ENCODE measurements at places on chromosomes 1 and 21.

GRCh38 chr1:228527596-228527995, 40.4 kb downstream of the RNF187 start:
- no peak for DNase-seq

DNA sequence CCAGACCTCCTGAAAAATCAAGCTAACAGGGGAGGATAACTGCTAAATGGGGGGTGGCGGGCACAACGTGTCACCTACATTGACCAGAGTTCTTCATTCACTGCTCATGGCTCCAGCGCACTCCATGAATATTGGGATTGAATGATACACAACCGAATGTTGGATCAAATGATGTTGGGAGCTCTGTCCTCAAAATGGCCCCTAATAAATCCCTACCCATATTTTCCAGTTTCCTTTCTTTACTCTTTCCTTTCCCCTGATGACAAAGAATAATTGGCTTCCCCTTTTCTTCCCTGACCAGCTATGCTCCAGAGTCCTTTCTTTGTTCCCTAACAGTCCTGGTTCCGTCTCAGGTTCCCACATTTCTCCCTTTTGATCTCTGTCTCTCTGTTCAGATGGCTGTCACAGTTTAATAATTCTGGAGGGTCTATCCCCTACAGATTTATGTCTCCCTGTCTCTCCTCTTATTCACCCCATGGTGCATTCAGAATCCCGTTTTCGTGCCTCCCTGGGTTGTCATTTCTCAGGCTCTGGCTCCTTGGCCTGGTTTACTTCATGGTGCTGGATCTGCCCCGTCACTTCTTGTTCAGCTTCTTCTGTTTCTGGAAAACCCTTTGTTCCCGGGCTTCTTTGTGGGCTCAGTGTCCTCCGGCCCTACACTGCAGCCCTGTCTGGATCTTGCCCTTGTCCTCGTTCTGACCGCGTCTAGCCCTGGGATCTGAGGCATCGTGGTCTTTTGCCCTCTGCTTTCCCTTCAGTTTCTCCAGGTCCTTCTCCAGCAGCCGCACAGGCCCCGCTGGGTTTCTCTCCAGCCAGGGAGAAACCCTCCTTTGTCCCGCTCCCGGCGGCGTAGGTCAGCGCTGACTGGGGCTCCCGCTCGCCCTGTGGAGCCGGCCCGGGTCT, 78.3 kb downstream of the NDUFS5 start:
- DNase-seq = peak; percentile 70

DNA sequence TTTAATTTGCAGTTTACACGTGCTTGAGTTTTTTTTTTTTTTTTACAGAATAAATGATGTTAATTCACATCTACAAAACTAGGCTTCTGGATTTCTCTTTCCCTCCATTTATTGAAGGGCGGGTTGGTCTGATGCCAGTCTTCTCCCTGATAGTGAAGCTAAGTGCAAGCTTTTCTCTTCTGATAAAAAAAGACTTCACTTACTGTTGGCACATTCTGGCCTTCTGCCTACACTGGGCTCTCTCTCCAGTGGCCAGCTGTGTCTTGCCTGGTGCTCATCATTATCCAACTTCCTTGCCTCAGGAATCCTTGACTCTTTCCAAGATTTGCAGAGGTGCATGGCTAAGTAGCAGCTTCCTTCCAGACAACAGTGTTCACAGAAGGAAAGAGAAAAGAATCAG, 7.6 kb upstream of the RAP1A start:
- no peak for DNase-seq

- no peak for DNase-seq
Measured at GRCh38 chr1:77370583-77371306, 88.9 kb downstream of the AK5 start.

- no peak for DNase-seq
Measured at GRCh38 chr1:218829097-218829496, 344.6 kb upstream of the LYPLAL1 start.

DNA sequence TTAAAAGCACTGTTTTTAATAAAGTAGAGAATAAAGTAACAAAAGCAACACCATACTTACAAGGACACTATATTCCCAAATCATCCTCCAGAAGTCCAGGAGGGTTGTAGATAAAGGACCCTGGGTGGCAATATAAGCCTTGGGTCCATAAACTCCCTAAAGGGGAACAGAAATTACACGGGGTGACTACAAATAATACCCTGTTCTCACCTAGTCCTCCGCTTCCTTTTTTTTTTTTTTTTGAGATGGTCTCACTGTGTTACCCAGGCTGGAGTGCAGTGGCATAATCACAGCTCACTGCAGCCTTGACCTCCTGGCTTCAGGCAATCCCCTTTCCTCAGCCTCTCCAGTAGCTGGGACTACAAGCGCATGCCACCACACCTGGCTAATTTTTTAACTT, 13.1 kb downstream of the PTPN22 start:
- no peak for DNase-seq

DNA sequence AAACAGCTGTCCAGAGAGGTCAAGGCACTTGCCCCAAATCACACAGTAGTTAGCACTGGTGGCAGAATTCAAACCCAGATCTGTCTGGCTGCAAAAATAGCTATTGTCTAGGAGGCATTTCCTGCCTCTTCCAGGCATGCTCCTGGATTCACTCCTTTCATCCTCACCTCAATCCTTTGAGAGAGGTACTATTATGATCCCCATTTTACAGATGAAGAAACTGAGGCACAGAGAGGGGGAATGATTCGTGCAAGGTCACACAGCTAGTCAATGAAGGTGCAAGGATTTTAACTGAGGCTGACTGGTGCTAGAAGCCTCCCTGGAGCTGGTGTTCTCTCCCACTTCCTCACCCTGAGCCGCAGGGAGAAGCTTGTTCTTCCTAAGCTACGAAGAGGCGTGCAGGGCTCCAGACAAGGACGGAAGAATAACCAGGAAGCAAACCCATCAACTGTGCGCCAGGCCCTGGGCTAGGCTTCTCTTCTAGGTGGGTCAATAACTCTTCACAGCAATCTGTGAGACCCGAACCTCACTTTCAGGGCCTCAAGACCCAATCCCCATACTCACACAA, 631 bp upstream of the LAPTM5 start:
- DNase-seq = no peak

DNA sequence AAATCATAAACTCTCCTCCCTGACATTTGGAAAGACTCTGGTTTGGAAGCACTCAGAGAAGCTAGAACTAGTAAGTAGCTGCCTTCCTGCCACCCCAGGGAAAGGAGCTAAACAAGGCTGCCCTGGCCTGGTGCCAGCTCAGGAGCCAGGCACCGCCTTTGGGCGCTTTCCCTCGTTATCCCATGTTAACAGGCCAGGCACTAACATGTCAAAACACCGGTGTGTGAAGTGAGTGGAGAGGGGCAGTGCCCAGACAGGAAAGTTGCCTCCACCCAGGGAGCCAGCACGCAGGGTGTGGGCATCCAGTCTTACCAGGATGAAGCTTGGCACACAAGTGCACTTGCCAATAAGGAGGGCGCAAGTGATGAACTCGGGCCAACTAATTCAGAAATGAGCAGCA, 346.8 kb downstream of the RRAGC start:
- DNase-seq = no peak

GRCh38 chr21:37074197-37074510, 1.1 kb downstream of the TTC3 start:
- no peak for DNase-seq

DNA sequence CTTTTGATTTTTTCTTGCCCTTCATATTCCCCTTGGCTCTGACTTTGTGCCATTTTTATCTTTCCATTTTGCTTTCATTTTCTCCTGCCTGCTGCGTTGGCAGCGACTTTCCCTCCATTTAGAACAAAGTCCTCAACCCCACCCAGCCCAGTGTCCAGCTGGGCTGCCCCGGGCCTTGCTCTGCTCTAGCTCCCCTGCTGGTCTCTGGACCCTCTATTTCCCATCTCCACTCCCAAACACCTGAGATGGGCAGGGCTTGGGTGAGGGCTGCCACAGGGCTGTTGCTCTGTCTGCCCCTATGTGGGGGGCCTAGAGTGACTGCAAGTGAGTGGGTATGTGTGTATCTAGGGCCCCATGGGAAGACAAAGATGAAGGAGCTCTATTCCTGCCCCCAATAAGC, 7.3 kb upstream of the ADAM15 start:
- DNase-seq = no peak

DNA sequence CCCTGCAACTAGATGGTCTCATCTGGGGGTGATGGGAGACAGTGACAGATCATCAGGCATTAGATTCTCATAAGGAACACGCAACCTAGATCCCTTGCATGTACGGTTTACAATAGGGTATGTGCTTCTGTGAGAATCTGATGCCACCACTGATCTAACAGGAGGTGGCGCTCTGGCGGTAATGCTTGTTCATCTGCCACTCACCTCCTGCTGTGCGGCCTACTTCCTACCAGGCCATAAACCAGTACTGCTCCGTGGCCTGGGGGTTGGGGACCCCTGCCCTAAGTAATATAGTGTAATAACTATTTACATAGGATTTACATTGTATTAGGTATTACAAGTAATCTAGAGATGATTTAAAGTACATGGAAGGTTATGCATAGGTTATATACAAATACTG, 134.9 kb downstream of the CLEC20A start:
- no peak for DNase-seq

- DNase-seq = no peak
Measured at GRCh38 chr1:223019256-223019655, 123.8 kb downstream of the TLR5 start.

DNA sequence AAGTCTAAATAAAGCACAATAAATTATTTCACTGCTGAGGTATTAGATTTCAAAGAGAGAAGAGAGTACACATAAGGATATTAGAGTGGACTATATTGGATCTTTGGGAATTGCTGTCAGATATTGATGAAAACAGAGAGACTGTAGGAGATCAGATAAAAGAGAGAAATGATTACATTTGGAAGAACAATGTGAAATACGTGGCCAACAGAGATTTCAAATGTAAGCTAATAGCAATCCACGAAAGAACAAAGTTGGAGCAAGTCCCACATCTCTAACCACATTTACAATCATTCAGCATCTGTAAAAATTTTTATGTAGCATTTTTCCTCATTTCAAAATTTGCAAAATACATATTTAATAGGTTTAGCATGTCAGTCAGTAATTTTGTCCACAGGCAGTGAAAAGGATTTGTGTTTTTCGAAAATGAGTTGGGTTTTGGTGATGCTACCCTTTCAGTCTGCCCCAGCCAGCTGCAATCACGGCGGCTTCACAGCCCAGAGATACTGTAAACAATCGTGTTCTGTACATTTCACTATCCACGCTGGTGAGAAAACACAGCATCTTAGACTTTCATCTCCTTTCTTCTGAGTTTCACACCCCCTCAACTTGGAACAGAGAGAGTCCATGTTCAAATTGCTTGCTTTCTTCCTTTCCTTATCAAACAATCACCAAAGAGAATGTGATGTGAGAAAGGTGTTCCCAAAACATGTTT, 209.1 kb upstream of the LYPLAL1 start:
- DNase-seq = no peak

DNA sequence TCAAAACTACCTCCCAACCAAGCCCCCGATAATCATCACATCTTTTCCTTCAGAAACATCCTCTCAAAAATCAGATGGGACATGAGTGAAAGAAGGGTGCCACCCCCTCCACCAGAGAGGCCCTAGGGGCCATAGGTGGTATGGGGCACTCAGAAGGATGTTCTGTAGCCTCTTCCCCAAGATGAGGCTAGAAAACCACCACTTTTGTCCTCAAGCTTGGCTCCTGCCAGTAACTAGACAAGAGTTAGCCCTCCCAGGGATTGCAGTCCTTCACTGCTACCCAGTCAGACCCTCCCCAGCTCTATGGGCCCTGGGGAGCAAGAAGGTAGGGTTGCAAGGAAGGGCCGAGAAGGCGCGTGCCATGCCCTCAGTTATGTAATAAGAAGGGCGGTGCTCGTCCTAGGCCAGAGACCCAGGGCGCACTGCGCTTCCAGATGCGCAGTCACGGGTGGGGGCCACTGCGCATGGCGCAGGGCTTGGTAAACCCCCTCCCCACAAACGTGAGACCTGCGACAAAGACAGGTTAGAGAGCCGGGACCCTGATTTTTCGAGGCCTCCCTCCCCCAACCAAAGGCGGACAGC, 69.7 kb downstream of the CD46 start:
- DNase-seq = no peak

GRCh38 chr1:157878059-157878458, 36.5 kb upstream of the CD5L start:
- no peak for DNase-seq

DNA sequence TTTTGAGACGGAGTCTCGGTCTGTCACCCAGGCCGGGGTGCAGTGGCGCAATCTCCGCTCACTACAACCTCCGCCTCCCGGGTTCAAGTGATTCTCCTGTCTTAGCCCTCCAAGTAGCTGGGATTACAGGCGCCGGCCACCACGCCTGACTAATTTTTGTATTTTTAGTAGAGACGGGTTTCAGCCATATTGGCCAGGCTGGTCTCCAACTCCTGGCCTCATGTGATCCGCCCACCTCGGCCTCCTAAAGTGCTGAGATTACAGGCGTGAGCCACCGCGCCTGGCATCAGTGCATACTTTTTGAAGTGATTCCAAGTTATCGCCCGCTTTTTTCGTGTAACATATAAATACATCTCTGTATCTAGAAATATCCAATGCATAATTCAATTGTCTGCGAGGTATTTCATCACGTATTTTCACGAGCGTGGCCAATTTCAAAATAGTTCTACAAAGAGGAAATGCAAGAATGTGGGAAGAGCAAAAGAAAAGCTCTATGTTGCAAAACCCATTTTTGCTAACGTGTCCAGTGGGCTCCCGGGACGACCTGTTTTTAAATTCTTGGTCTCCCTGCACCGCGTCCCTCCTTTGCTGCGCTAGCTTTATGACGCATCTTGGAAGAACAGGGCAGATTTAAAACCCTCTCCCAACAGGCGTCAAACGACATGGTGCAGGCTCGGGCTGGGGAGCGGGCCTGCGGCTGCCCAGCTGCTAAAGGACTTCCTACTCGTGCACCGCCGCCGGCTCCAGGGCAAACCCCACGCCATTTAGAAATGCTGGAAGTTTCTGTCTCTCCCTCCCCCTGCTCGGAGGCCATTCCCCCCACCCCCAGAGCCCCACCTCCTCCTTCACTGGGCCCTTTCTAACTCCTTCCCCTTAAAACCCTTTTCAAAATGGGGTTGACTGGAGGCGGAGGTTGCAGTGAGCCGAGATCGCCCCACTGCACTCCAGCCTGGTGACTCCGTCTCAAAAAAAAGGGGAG, 923 bp upstream of the IFNGR2 start:
- DNase-seq = peak; percentile 34

DNA sequence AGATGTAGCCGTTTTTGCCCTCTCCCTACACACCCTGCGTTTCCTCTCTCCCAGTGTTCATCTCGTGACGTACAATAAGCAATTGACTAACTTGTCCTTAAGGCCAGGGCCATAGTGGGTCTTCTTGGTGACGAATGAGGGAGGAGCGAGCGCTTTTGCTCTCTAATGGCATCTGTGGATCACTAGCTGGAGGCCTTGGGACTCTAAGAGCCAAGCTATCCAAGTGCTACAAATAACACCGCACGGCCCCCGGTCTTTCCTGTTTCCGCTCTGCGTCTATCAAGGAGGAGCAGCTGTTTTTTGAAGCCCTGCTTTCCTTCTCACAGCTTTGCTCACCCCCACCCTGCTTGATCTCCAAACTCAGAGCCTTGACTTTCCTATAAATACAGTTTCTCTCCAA, 25.2 kb downstream of the EVA1C start:
- DNase-seq = no peak

DNA sequence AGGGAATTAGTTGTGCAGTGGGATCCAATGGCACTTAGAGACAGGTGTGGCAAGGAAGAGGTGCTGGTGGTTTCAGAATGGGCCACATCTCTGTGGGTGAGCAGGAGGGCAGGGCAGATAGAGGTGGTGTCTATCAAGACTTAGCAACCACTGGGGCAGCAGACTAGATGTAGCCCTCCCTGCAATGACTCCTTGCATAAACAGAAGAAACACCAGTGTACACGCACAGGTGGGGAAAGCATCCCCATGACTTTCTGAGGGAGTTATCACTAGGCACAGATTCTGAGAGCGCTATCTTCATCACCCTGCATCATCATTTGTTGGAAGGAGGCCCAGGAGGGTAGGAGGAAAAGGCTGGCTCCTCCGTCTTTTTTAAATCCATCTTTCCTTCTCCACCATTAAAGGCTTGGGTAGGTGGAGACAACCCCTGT, 58.4 kb downstream of the PLXNA2 start:
- DNase-seq = no peak
